ENCODE measurements at places on chromosomes 5 and 9.

- peak; percentile 1 for DNase-seq
Observed at GRCh38 chr5:168409591-168410458, 76.4 kb upstream of the RARS1 start.

DNA sequence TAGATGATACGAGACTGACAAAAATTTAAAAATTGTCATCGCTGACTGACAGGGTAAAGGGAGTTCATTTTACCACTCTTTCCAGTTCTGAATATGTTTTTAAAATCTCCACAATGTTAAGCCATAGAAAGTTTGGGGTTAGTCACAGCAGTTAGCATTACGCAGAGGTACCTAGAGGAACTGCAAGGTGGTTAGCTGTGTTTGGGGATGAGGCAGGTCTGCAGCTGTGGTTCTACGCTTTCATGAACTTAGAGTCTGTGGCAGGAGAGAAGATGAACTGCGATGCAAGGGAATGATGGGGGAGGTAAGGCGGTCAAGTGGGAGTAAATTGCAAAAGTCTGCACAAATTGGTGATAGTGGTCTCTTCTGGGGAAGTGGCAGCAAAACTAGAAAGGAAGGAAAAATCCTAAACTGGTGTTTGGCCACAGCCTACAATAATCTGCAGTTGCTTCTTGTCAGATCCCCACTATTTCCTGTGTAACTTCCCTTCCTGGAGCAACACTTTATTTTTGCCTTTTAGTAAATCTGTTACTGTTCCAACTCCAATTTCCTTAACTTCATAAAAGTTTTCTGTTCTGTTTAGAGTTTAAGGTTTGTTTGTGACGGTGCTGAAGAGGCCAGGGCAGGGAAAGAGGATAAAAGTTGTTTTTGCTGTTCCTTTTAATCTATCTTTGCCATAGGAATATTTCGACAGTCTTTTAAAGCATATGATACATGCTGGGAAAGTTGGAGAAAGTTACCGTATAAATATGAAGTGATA, 38.6 kb upstream of the SNX2 start:
- no peak for DNase-seq

DNA sequence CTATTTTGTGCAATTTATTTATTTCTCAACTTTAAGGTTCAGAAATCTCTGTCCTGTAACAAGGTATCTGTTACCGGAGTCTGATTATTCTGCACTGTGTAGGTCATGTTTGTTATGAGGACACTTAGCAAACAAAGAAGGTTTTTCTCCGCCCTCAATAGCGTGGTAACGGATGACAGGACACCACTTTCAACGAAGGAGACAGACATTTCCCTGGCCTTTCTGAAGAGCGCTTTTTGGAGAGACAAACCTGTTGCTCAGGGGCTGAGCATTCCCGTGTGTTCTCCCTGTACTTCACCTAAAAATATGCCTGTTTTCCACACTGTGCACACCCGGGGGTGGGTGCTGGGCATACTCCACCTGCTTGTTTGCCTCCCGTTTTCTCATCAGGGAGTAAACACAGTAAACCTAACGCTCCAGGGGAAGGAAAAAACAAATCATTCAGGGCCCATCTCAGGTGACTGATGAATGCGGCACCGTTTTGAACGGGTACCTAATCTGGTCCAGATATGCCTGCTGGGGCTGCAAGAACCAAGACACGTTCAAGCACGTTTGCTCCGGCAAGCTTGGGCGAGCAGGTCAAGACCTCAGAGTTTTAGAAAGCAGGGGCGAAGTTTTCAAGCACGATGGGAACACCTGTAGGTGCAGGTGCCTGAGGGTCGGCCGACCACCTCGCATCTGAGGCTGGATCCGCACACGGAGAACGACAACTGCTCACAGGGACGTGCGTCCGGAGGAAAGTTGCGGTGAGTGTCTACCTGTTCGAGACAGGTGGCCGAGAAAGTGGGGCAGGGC, 859 bp downstream of the RETREG1 start:
- no peak for DNase-seq

DNA sequence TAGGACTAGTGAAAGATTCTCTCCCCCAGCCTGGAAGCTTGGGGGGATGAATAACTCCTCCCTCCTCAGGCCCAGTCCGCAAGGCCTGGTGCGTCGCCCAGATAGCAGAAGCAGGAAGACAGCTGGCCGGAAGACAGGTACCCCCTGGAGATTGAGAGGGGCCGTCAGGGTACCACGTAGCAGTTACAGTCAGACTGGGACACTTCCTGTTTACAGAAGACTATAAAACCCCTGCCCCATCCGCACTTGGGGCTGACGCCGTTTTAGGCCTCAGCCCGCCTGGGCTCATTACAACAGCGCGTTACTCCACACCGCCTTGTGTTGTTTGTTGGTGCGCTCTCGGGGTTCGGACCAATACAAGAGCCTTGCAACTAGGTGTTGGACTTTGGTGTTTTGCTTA, 15.4 kb downstream of the SEMA6A start:
- no peak for DNase-seq

- DNase-seq: no peak
Observed at GRCh38 chr9:35426627-35427026, 63.3 kb upstream of the RUSC2 start.

- DNase-seq: no peak
Observed at GRCh38 chr5:5330728-5331452, 91.6 kb upstream of the ICE1 start.
